Endothelial cell (in vitro differentiated cells): ENCODE measurements at places on chromosomes 5 and 9.

GRCh38 chr5:159184858-159185381, 24.4 kb downstream of the RNF145 start:
- DNase-seq, result no peak

GRCh38 chr5:147981074-147981473, 74.7 kb upstream of the C5orf46 start:
- DNase-seq, result no peak

GRCh38 chr9:4865681-4866080, 72.9 kb downstream of the RCL1 start:
- no peak for DNase-seq

- no peak for DNase-seq
Measured at GRCh38 chr5:20678386-20678785, 690.4 kb upstream of the CDH18 start.

GRCh38 chr9:110886832-110887231, 151.4 kb downstream of the LPAR1 start:
- DNase-seq, result no peak

DNA sequence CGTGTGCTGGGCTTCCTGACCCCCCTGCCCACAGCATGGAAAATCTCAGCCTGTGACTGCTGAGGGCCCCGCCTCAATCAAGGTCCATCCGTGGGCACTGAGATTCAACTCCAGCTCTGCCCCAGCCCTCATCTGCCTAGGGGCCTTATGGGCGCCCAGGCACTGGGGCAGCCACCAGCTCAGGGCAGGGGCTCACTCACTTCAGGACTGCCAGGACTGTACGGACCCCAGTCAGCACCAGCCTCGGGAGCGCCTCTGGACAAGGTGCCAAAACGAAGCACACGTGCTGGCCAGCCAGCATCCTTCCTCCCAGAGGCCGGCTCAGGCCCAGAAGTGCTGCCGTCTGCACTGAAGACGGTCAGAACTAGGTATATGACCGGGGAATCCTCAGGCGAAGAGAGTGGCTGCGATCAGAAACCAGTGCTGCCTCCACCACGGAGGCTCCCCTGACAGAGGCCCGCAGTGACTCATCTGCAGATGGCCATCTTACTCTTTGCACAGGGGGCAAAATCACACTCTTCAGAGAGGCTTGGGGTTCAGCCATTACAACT, 19.6 kb downstream of the CLPTM1L start:
- DNase-seq, result no peak

DNA sequence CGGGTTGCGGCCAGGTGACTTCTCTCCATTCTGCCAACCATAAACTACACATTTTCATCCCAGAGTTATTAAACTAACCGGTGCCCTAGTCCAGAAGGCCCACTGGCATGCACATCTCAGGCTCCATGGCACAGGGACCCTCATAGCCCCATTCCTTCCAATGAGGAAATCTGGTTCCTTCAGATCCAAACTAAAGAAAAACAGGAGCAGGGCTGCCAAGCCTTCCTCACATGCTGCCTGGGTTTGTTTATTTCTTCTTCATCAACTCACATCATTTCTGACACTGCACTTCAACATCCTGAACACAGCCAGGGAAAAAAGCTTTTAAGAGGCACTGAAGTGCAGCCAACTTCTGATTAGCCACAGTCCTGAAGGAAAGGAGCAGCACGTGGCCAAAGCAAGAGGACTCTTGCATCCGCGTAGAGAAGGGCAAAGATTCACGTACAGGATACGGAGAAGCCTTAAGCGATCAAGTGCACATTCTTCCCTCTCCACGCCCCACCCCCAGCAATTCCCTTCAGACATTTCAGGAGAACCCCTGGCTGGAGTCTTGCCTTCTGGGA, 22.5 kb downstream of the LHFPL2 start:
- no peak for DNase-seq

DNA sequence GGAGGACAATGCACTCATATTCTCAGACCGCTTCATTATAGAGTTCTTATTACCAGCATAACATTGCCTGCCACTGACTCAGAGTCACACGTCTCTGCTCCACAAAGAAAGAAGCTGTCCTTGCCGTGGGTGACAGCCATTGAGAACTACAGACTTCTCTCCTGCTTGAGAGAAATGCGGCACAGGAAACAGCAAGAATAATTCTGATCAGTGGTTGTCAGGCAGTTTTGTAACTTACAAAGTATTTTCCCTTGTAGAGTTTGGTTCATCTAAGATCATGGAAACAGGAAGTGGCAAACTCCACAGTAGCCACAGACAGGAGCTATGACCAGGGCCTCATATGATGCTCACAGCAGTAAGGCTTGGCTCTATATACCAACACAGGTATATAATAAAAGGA, 47.0 kb downstream of the KCNV2 start:
- DNase-seq, result no peak

GRCh38 chr5:39214912-39215709, 4.3 kb downstream of the FYB1 start:
- DNase-seq, result no peak
